Activated CD8-positive, alpha-beta memory T cell treated with anti-CD3 and anti-CD28 coated beads for 1 hour (primary cell): ENCODE measurements at places on chromosomes 7 and 10.

- DNase-seq = no peak
These were observed 25.2 kb downstream of the ZNF775 start for GRCh38 chr7:150404172-150404804.

DNA sequence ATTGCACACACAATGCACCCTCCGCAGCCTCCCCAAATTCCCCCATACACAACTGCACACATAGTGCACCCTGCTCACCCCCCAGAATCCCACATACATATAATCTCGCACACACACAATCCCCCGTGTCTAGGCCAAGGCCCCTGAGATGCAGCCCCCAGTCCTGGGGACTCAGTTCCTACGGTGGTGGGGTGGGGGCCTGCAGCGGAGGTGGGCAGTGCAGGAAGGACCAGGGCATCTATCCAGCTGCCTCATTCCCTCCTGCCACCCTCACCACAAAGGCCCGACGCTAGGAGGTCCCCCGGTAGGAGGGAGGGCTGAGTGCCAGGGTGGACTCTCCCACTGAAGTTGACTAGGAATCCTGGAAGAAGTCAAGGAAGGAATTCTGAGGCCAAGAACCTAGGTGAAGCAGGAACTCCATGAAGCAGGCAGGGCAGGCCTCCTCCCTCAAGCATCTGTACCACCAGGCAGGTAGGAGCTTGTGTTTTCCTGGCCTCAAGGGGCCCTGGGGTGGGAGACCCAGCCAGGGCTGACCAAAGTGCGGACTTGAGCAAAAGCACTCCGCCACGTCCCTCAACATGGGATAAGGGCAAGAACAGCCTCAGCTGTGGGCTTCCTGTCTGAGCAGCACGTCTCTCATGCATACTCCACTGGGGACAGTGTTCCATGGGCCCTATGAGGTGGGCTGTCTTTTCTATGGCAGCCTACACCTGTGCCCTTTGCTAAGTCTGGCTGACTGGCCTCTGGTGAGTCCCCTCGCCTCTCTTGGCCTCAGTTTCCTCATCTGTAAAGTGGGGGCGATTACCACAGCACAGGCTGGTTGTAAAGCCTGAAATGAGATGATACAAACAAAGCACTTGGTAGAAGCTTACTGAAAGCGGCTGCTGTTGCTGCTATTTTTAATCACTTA is 145.7 kb downstream of the MAPK8 start:
- no peak for DNase-seq

DNA sequence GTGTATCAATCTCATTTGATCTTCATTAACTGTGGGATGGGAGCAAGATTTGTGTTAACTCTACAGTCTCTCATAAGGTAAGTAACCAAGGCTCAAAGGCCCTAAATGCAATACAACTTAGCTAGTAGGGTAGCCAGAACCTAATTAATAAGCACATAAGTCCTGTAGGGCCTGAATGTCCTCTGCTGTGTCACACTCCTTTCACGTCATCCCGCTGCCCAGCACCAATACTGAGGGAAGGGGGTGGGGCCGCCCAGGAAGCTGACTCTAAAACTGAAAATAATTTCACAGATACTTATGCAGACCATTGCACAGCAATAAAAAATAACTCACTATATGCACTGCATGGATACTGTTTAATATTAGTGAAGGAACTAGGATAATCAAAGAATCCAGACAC is 13.7 kb downstream of the CCDC6 start:
- no peak for DNase-seq

DNA sequence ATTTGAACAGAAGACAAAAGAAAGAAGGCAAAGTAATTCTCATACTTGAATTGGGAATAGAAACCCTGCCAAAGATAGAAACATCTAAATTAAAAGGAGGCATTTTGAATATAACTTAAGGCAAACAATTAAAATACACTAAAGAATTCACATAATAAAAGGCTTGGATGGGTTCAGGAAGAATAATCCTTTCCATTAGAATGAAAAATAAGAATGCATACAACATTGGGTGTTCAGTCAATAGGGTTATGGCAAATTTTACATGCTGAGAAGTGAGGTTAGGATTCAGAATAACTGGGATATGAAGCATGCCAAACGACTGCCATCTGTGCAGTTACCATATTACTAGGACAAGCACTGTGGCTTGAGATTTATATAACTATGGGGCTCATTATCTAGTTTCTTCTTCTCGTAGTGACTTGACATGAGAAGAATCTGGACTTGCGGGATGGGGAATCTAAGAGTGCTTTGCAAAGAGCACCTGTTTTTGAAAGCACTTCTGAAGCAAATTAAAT is 326.5 kb downstream of the THSD7A start:
- DNase-seq = no peak

- no peak for DNase-seq
These were observed 12.9 kb downstream of the SGCE start for GRCh38 chr7:94642838-94643653.

DNA sequence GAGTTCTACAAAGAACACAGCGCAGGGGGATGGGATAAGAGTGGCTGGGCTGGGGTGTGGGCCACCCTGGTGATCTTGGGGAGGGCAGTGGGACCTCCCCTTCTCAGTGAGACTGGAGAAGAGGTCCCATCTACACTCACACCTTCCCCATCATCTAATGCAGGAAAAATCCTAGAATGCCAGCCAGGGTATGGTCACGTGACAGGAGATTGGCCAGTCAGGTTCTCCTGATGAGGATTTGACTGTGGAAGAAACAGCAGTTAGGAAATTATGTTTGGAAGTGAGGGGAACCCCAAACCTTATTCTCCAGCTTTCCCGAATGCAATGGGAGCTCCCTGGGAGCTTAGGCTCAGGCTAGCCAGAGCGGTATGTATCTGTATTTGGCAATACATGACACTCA is 158.8 kb upstream of the GRB10 start:
- DNase-seq = no peak

GRCh38 chr10:112985690-112986543 is 35.9 kb downstream of the TCF7L2 start:
- DNase-seq = no peak

DNA sequence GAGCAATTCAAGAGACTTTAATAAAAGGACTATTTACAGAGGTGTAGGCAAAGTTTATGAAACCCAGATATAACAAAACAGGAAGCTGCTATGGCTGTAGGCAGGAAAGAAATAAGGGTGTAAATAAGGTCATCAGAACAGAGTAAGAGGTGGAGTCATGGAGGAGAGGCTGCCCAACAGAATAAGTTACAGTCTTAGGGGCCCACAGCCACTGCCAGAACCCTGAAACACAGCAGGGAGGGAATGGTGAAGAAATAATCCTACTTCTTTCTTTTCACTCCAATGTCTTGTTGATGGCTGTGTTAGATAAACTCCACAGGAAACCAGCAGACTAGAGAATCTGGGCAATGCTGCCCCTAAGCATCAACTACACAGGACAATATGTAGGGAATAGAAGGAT is 155.8 kb upstream of the TAC1 start:
- DNase-seq = no peak

DNA sequence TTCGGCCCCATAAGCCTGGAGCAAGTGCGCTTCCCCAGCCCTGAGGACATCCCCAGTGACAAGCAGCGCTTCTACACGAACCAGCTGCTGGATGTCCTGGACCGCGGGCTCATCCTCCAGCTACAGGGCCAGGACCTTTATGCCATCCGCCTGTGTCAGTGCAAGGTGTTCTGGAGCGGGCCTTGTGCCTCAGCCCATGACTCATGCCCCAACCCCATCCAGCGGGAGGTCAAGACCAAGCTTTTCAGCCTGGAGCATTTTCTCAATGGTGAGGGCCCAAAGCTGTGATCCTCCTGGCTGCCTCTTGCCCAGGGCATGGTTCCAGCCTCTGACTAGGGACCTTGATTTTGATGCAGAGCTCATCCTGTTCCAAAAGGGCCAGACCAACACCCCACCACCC is 10.1 kb downstream of the IRF5 start:
- DNase-seq = no peak

- DNase-seq = no peak
These were observed 1.8 kb downstream of the CPXM2 start for GRCh38 chr10:123889821-123890220.

DNA sequence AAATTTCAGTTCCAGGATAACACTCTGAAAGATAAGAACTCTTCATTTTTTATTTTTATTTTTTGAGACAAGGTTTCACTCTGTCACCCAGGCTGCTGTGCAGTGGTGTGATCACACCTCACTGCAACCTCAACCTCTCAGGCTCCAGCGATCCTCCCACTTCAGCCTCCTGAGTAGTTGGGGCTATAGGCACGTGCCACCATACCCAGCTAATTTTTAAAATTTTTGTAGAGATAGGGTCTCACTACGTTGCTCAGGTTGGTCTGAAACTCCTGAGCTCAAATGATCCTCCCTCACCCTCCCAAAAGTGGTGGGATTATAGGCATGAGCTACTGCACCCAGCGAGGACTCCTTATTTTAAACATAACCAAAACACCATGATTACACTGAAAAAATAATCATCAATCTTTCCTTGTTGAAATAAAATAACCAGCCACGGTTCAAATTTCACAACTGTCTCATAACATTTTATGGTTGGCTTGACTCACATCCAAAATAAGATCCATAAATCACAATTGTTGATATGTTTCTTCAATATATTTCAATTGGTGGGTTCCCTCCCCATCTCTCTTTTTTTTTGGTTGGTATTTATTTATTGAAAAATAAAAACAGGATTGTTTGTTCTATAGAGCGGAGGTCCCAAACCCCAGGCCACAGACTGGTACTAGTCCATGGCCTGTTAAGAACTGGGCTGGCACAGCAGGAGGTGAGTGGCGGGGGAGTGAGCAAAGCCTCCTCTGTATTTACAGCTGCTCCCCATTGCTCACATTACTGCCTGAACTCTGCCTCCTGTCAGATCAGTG is 60.1 kb upstream of the FAM171A1 start:
- DNase-seq = no peak

DNA sequence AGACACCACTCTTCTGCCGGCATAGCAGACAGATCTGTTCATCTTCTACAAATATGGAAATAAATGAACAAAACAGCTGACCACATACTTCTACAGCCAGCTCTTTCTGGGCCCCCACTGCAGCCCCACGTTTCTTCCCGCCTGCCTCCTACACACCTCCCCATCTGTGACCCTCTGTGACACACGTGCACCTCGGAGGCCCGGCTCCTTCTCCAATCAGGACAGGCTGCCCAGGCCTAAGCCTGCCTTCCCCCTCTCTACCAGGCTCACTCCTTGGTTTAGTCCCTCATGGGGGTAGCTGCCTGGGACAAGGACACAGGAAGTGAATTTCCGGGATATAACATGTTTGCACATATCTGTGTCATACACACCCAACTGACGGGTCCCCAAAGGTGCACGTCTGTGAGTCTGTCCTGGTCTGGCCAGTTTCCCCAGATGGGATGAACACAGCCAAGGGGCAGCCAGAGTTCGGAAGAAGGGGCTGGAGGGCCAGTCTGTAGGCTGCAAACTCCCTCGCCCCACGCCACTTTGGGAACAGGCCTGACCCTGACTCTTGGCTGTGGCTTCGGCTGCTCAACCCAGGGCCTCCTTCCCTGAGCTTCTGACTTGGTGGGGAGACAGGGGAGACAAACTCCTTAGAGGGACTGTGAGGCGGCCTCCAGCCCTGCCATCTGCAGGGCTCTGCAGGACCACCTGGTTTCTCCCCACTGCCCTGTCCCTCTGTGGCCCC is 30.3 kb downstream of the PITRM1 start:
- DNase-seq = no peak

- no peak for DNase-seq
These were observed 30.8 kb downstream of the SH2B2 start for GRCh38 chr7:102317231-102318059.

DNA sequence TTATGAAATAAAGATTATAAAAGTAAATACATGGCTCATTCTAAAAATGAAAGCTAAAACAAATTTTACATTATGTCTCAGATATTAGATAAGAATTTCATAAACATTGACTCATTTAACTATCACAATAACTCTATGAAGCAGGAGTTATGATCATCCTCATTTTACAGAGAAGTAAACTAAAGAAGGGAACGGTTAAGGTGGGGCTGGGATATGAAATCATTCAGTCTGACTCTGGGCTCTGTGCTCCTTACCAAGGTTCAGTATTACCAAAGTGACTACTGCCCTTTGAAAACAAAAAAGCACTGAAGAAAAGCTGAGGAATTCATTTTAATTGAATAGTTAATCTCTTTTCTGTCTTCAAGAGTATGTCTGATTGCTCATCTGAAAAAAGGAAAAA is 22.1 kb upstream of the CUBN start:
- DNase-seq = no peak

- no peak for DNase-seq
These were observed 63.7 kb downstream of the TSPAN12 start for GRCh38 chr7:120794106-120794729.

- no peak for DNase-seq
These were observed 144.5 kb downstream of the REEP3 start for GRCh38 chr10:63665670-63666134.
